IPS-NIHi11 (cell line): ENCODE measurements at places on chromosomes 1 and 21.
A peak's percentile ranks its signal among the peaks of the same experiment; 100 is the strongest.

DNA sequence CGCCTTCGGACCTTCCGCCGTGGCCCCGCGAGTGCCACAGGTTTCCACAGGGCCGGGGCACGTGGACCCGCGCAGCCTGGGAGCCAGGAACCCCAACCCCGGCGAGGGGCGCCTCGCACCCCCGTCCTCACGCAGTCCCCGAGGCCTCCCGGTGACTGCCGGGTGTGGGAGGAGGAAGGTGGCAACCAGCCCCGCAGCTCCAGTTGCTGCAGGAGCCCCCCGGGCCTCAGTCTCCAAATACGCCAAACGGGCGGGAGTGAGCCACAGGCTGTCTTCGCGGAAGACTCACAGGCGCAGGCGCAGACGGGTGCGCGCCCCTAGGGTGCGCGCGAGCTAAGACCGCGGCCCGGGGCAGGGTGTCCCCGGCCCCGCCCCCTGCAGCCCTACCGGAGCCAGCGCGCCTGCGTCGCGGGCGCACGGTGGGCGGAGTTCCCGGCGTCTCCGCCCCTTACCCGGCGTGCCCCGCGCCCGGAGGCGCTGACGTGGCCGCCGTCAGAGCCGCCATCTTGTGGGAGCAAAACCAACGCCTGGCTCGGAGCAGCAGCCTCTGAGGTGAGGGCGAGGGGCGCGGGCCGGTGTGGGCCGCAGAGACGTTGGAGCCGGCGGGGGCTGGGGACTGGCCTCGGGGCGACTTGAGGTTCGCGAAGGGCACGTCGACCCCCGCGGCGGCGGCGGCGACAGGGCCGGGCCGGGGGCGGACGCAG lies at the start of gene ARF1:
Gene ARF1, plus strand, starts transcription at position 495 of the 704 bp plus-strand sequence. CDS start 14,407 bp downstream, outside the sequence.
- peak; percentile 99 for DNase-seq

- DNase-seq: no peak
Observed at GRCh38 chr1:86957221-86957620, 42.8 kb downstream of the HS2ST1 start.

DNA sequence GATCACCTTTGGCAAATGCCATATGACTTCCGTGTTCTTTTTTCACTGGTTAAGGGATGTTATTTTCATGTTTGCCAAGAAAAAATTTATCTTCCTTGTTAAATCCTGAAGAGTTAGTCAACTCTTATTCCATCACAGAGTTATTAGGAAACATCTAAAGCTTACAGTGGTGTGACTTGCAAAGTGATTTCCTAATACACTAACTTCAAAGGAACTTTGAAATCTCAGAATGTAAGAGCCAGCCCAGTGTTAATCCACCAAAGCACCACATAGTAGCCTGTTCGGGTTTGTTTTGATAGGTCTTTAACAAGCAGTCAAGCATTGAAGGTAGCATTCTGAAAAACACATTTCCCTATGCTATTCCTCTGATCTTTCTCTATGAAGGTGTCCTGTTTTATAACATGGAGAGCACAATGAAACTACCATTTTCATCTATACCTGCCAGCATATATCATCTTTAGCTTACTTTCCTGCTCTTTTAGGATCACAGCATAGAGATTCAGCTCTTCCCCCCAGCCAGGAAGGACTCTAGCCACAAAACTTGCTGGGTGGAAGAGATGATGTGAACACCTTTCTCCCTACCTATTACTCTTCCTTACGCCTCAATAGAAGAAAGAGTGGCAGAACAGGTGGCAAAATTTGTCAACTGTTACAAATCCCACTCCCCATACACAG lies 82.4 kb upstream of the MAGI3 start:
- no peak for DNase-seq

GRCh38 chr1:216046336-216046735 lies 376.9 kb downstream of the USH2A start:
- DNase-seq: no peak

DNA sequence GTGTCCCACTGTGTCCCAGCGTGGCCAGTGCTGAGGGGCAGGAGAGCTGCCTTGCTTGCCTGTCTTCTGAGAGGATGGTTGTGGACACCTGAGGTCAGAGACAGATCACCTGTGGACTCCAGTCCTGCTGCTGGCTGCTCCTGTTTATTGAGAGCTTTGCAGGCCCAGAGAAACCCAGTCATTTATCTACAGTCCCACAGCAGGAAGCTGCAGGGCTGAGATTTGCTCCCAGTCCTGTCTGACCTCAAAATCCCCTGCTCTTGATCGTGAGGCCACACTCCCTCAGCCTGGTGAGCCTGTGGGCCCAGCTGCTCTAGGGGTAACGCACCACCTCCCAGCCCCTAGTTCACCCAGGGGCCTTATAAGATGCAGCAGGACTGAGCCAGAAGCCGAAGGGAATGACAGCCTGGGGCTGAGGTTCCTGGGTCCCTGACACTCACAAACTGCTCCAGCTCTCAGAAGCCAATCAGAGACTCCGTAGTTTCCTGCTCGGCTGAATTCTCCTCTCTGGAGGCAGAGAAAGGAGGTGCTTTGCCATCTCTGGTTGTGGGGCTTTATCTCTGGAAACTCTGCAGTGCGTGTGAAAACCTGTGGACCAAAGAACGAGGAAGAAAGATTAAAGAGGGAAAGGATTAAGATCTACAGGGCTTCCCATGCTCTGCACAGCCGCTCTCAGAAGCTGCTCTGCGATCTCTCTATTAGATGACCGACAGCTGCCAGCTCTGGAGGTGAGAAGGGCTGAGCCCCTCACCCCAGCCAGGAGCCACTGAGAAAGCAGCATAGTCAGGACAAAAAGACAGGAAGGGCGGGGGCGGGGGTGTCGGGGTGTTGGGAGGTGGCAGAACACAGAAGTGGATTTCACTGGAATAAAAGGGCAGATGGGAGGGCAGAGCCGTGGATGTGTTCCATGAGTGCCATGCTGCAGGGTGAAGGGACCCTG lies 39.1 kb downstream of the UBIAD1 start:
- DNase-seq: no peak

DNA sequence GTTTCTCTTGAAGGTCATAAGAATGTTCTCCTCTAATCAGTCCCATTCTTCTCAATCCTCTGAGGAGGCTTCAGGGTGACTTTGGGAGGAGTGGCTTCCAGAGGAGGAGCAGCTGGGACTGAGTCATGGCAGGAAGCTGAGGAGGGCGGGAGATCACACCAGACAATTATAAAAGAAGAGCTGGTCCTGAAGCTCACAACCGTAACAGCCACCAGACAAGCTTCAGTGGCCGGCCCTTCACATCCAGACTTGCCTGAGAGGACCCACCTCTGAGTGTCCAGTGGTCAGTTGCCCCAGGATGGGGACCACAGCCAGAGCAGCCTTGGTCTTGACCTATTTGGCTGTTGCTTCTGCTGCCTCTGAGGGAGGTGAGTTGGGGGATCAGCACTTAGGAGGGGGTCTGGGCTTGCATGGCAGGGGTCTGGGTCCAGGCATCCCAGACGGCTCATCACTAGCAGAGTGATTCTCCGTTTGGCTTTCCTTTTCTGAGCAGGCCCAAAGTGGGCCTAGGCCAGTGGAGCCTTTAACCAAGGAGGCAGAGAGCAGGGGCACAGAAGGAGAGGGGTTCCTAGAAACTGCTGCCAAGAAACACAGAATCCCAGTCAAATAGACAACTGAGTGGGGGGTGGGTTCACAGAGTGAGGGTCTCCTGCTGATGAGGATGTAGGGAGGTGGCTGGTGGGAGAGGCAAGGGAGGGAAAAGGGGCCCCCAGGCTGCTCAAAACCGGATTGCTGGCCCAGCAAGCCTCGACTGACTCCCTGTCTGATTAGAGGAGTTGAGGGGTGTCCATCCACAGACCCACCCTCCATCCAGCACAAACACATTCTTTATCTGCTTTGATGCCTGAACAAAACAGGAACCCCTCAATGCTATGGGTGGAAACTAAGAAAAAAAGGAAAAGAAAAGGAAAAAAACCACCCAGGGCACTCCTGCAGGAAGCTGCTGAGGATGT lies at the start of gene ECM1:
Gene ECM1, plus strand, starts transcription at position 198 of the 953 bp plus-strand sequence. Its CDS starts 101 bp downstream, at position 299.
- DNase-seq: no peak

DNA sequence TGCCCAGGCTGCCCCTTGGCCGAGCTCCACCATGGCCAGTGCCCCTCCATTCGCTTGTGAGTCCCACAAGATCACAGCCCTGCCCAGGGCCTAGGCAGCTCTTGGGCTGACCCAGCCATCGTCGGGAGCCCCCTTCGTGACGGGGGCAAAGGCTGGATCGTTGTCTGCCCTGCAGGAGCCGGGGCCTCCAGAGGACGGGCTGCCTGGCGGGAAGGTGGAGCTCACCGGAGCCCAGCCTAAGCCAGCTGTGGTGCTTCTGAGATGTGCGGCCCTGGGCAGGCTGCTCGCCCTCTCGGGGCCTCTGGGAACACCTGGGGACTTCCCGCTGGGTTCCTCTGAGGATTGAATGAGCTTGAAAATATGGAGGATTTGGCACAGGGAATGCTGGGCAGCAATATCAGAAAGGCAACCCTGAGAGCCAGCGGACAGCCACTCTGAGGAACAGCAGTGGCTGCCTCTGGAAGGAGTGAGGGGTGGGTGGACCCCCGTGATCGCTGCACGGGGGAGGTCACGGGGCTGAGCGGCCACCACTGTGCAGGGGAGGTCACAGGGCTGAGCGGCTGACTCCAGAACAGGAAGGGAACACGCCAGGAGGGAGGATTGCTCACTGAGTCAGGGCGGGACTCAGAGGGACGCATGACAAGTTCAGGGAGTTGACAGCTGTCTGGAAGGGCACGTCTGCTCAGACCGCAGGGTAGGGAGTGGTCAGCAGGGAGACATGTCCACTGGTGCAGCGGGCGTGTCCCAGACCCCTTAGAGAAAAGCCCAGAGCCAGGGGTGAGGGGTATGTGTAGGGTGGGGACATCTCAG lies 19.3 kb downstream of the TP73 start:
- no peak for DNase-seq

DNA sequence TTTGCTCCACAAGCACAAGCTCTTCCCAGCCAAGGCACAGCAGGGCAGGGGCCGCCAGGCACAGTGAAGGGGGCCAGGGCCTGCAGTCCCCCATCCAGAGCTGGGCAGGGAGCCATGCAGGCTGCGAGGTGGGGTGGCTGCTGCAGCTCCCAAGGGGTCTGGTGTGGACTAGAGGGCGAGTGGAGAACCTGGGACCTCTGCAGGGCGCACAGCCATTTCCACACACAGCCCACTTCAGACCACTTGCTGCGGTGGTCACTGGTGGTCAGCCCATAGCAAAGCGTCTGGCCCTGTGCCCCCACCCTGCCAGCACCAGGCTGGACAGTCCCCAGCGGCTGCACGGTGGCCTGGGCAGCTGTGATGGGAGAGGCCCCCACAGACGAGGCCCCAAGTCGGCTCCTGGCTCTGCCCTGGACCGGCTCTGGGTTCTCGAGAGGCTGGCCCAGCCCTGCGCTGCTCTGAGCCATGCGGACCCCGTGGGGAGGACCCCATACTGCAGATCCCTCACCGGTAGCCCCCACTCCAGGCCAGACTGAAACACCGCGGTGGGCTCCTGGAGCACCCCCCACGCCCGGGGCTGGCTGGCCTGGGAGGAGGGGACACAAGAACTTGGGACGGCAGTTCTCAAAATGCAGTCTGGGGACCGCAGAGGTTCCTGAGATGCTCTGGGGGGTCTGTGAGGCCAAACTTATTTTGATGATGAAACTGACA lies 47.1 kb upstream of the COL6A2 start:
- no peak for DNase-seq

DNA sequence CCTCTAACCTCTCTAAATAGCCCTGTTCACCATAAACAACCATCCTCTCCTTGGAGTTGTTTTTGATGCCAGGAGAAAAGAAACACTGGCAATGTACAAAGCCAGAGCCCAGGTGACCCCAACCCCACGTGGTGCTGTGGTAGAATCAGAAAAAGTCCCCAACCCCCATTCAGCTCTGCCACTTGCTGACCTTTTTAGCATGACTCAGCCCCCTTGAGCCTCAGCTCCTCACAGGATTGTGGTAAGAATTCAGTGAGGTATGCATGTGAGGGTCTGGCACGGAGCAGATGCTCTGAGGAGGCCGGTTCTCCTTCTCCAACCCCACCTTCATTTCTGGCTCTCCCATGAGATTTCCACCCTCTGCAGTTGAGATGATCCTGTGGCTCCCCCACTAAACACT lies 11.1 kb upstream of the CHI3L1 start:
- DNase-seq: no peak

DNA sequence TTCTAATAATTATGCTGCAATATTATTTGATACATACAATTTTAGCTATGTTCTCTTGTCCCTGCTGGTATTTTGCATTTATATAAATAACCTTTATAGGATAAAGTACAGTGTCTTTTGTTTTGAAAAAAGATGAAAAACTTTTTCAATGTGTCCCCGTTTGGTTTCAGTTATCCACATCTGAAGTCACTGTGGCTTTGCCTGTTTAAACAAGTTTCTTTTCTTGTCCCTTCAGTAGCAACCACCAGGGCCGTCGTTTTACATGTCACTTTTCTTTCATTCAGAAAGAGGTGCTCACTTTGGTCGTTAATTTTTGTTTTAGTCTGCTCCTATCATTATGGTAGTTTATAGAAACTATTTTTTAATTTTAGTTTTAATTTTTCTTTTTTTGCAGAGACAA lies 41.4 kb downstream of the RABGAP1L start:
- DNase-seq: no peak

DNA sequence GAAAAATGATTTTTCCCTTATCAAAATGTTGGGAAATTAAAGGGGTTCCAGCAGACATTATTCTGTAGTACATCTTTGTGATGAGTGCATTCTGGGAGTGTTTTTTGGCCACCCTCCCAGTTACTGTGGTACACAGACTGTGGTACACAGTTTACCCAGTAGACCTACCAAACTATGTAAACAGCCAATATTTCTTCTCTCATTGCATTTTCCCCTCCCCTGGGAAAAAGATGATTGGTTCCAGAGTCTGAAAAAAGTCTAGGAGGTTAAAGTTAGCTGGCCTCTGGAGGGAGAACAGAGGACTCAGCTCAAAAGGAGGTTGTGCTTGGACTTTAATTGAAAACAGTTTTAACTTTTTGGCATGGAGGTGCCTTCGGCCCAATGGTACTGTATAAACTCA lies 42.5 kb downstream of the PGM1 start:
- DNase-seq: no peak

DNA sequence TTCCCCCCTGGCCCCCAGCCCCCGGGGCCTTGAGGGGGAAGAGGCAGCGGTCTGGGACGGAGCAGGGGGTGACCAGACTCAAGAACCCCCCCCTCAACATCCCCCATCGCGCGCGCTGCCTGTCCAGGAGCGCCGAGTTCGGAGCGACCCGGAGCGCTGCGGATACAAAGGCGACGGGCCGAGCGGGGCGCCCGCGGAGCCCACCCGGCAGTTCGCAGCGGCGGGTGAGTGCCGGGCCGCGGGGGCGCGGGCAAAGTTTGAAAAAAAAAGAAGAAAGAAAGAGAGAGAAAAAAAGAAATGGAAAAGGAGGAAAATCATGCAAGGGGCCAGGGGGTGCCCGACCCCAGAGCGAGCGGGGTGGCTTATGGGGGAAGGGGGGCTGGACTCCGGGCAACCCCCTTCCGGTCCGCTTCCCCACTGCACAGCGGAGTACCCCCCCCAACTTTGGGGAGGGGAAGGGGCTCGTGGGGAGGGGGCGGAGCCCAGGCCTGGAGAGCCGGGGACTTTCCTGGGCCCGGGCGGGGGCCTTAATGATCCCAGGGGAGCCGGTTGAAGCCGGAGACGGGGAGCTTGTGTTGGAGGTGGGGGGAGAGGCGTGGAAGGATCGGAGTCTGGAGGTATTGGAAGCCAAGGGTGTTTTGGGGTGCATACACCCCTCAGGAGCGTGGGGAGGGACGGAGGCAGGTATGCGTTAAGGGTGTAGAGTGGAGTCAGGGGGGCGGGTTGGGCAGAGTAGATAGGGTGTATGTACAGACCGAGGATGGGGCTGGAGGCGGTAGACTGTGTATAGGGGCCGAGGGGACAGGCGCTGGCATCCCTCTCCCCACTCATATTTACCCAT lies 502 bp downstream of the VANGL2 start:
- peak; percentile 77 for DNase-seq

GRCh38 chr1:41810446-41810845 lies 108.3 kb downstream of the HIVEP3 start:
- peak; percentile 73 for DNase-seq

- no peak for DNase-seq
Observed at GRCh38 chr1:42423681-42424080, 32.1 kb downstream of the ZMYND12 start.
